ENCODE measurements at places on chromosomes 13 and 19.

DNA sequence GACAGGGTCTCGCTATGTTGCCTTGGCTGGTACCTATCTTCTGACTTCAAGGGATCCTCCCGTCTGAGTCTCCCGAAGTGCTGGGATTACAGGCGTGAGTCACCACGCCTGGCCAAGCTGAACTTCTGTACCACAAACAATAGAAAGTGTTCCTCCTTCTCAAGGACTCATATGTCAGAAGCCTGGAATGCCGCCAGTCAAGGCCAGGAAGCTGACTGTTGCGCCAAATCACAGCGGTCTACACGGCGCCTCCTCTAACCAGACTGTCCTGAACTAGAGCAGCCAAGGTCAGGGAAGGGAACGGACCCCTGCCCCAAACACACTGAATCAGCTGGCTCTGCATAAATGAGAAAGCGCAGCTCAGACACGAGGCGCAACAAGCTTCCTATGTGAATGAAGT, 14.6 kb downstream of the RAB20 start:
- no peak for DNase-seq

- no peak for DNase-seq
Observed at GRCh38 chr19:40282209-40282580, 3.0 kb downstream of the AKT2 start.

GRCh38 chr19:16889366-16889882, 625 bp downstream of the F2RL3 start:
- DNase-seq: no peak

GRCh38 chr19:13033819-13034611, 38.7 kb downstream of the NFIX start:
- DNase-seq: peak; percentile 19

GRCh38 chr13:39510316-39510695, 92.7 kb downstream of the LHFPL6 start:
- DNase-seq: no peak

DNA sequence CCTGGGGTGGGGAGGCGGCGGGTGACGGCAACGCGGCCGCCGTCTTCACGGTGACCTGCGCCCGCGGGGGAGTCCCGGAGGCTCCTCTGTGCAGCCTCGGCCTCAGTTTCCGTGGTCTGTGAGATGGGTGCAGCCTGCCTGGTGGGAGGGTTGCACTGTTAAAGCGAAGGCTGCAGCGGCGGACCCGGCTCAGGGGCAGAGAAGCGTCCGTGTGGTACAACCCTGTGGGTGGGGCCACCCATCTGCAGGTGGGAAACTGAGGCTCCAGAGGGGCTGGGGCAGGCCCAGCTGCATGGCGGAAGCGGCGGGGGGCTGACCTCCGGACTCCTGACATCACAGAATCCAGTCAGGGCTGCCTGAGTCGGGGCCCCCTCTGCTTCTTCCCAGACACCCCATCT, 481 bp downstream of the FGF22 start:
- no peak for DNase-seq

DNA sequence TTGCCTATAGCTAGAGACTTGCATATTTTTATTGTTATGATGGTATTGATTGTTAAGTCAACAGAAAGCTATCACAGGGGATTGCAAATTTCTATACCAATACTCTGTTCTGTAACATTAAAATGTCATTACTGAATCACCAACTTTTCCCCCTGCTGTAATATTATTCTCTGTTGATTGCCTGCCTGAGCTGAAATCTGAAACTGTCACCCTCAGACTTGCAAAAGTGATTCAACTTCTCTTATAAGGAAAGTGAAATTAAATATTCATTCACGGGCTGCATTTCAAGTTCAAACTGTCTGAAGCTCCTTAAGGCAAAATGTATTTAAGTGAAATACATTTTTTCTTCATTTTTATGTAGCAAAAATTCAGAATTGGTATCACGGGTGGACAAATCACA, 723.2 kb downstream of the PCDH9 start:
- DNase-seq: no peak

DNA sequence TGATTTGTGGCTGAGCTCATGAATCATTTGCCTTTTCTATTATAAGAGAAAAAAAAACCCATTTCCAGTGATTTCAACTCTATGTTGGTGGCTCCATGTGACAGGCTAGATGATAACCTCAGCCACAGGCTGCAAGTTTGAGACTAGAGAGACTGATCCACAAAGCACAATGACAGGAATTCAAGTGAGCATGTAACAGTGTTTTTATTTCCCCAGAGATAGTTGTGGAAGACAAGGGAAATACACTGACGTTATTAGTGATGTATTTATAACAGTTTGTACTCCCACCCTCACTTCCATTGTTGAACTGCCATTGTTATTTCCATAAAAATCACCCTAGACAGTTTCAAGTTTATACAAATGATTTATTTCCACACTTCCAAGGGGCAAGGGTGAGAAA, 27.9 kb upstream of the EDNRB start:
- DNase-seq: no peak

GRCh38 chr19:49512970-49513745, 697 bp downstream of the FCGRT start:
- DNase-seq: no peak

GRCh38 chr13:105070452-105070851, 1465.0 kb downstream of the EFNB2 start:
- no peak for DNase-seq

GRCh38 chr19:29971002-29971401, 29.0 kb downstream of the URI1 start:
- no peak for DNase-seq

- DNase-seq: no peak
Observed at GRCh38 chr13:106678646-106679418, 110.9 kb upstream of the ARGLU1 start.

GRCh38 chr13:30829833-30830637, 76.0 kb upstream of the MEDAG start:
- DNase-seq: no peak

All from activated T-cell treated with anti-CD3 and anti-CD28 coated beads for 4 hours (primary cell).